ENCODE measurements at places on chromosomes 4 and X.

GRCh38 chr4:47550899-47551548, 65.9 kb downstream of the ATP10D start:
- no peak for DNase-seq

- DNase-seq: no peak
These were observed 107.5 kb downstream of the GABRG1 start for GRCh38 chr4:46016306-46016705.

- no peak for DNase-seq
These were observed 56.9 kb downstream of the USO1 start for GRCh38 chr4:75781305-75781704.

- no peak for DNase-seq
These were observed 2.8 kb downstream of the NKX6-1 start for GRCh38 chr4:84496331-84496705.

DNA sequence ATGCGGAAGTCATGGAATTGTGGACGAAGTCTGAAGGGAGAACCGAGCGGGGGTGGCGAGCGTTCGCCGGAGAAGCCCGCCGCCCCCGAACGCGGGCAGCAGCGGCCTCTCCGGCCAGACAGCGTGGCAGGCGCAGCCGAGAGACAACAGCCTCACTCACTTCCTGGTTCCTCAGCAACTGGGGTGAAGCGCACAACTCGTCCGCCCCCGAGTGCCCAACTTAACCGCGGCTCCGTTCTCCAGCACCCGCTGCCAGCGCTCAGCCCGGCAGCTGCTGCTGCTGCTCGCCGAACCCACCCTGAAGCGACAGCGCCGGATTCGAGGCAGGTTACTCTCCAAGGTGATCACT, 68.0 kb downstream of the NOCT start:
- peak; percentile 42 for DNase-seq

DNA sequence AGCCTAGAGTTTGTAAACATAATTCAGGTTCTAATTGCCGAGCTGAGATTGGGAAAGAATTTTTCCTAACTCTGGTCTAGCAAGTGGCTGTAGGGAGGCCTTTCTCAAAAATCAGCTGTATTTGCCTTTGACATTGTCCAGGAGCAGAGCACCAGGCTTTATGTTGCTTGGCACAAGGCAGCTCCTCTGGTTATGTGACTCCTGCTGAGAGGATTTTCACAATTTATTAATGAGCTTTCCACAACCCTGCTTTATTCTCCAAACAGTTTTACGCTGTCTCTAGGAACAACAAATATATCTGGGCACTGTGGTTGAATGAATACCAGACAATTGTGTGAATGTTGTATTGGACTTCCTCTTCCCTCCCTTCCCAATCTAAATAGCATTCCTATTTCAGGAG, 14.9 kb downstream of the LSM6 start:
- DNase-seq: no peak

GRCh38 chr4:740656-741282, 35.1 kb downstream of the PCGF3 start:
- DNase-seq: no peak

GRCh38 chr4:150578745-150579501, 3.0 kb upstream of the MAB21L2 start:
- DNase-seq: no peak

- DNase-seq: no peak
These were observed 58.6 kb upstream of the ADRA2C start for GRCh38 chr4:3707423-3708102.

- no peak for DNase-seq
These were observed 65.0 kb downstream of the INPP4B start for GRCh38 chr4:142781114-142781513.

- no peak for DNase-seq
These were observed 27.4 kb upstream of the PLAC1 start for GRCh38 chrX:134685668-134686067.

- DNase-seq: no peak
These were observed 273.6 kb downstream of the FRMPD4 start for GRCh38 chrX:12411831-12412230.

DNA sequence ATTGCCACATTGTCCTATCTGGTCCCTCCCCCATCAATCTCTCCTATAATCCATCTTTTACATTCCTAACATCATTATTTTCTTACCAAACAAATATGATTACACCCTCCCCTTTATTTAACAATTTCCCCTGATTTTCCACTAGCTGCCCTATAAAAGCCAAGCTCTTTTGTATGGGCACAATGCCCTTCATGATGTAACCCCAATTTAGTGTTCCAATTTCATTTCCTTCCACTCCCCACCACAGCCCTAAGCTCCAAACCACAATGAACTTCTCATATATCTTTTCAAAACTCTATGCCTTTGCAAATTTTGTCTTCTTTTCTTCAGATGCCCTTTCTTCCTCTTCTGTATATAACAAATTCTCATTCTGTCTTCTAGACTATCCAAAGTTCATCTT, 39.5 kb upstream of the PTPN13 start:
- no peak for DNase-seq

DNA sequence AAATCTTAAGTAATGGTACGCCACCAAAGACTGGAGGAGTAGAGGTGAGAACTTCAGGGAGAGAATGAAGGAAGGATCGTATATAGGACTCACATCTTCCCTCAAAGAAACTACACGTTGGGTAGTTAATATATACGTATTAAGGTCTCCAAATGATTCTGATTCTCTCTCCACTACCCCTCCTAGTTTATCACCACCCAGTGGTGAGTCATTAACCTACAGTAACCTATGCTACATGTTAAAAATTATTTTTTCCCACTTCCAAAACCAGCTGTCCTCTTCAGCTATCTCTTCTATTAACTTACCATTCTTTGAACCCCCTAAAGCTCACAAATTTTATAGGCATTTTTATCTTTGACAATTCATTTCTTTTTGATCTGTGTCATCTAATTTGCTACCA, 69.7 kb downstream of the RPS6KA6 start:
- no peak for DNase-seq

DNA sequence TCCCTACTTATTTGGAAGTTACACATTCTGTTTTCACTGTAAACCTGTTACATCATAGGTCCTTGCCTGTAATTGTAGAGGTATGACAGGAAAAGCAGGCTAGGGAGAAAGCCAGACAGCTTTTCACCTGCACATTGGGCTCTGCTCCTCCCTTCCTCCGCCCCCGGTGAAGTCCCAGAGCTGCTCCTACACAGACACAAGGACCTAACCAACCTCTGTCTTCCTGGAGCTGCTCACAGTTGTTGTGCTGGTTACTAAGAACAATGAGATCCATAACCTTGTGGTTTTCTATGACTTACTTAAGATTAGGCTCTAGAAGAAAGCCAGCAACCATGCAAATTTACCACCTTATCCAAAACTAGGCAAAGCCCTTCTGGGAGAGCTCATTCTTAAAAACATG, 40.0 kb downstream of the MOSPD2 start:
- no peak for DNase-seq

DNA sequence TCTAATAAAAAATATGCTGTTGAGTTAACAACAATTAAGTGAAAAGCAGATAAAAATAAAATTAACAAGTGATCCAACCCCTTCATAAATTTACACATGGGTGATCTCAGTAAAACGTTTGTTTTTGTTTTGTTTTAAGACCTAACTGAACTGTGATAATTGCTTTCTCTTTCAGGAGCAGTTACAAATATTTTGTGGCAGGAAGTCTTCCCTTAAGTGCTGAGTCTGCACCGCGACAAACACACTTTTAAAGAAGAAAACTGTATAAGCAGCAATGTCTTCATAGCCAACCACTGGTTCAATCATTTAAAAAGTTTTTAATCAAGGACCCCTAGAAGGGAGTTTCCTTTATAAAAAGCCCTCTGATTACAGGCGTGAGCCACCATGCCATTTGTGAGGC, 53.7 kb upstream of the NFKB1 start:
- DNase-seq: no peak

- DNase-seq: no peak
These were observed 169.5 kb downstream of the SHROOM4 start for GRCh38 chrX:50644496-50644895.

- no peak for DNase-seq
These were observed 171.2 kb upstream of the IL15 start for GRCh38 chr4:141465171-141465570.

DNA sequence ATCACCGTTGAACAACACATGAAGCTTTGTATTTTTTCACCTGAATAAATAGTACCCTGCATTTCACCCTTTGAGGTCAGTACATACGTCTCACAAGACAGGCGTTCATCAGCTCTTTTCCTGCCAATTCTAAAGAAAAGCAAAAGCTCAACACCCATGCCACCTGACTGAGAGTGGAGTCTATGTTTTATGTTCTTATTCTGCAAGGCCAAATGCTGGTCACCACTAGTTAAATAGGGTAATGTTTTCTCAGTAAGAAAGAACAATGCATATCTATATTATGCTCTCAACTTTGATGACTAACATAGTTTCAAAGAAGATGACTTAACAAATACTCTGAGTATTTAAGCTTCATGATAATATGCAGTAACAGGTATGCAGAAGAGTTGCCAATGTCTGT, 336.3 kb upstream of the BMP3 start:
- no peak for DNase-seq

DNA sequence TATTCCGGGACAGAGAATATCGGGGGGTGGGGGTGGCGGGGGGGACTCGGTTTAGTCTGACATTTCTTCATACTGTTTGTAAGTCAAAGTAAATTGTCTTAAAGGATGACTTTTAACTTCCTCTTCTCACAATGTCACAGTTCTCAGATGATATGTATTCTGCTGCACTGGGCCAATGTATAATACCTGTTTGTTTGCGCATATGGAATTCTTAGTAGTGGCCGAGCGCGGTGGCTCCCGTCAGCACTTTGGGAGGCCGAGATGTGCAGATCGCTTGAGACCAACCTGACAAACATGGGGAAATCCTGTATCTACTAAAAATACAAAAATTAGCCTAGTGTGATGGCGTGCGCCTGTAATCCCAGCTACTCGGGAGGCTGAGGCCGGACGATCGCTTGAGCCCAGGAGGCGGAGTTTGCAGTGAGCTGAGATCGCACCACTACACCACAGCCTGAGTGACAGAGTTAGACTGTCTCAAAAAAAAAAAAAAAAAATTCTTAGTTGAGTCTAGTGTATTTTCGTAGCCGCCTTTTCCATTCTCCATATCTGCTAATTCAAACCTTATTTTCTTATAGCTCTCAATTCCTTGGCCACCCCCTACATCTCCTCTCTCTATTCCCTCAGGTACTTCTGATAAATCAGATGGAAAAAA, 851 bp downstream of the POLR2B start:
- DNase-seq: no peak

DNA sequence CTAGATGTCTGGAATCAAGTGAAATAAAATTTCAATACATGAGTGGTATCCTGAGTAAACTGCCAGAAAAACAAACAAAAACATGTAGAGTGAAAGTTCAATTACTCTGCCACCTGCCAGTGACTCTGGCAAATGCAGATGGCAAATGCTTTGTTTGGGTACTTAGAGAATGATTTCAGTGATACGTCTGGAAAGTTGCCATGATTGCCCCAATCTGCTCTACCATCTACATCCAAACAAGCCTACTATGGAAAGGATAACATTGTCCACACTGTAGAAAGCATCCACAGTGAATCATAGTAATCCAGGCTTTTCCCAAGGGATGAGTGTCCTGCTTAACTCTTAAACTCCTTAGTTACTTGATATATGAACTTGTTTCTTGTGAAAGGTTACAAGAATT, 3.4 kb downstream of the SPATA4 start:
- DNase-seq: no peak

DNA sequence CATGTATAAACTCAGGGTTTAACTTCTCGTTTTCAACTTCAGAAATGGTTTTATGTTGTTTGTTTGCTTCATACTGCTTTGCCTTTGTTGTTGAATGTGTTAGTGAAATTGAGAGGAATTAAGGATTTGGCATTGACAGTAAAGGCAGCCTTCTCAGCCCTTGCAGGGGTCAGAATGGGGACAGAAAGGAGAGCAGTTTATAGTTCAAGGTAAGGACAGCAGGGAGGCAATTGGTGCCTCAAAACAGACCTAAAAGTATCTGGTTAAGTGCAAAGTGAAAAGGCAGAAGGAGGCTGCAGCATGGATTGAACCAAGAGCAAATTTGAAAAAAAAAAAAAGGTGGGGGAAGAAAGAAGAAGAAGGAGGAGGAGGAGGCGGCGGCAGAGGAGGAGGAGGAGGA, 835.0 kb upstream of the ADGRL3 start:
- DNase-seq: no peak

GRCh38 chr4:156956359-156956758, 15.2 kb downstream of the PDGFC start:
- DNase-seq: no peak

DNA sequence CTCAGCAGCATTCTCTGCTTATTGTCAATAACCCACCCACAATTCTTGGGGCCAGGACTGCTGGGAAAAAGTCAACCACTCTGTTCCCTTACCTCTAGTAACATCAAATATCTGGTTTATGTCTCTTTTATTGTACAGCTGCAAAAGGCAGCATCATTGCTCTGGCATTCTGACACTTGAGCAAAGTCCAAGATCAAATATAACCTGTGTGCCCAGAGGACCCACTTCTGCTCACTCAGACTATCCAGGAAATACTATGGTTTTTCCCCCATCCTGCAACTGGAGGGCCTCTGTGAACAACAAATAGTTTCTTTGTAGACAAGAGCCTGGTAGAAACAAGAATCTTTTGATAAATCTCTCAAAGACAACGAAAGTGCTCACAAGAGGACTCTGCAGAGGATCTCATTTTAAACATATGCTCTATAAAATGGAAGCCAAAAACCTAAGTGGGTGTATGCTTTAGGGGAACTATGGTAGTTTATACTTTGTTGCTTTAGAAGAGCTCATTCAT, 154.7 kb downstream of the RAB28 start:
- no peak for DNase-seq

DNA sequence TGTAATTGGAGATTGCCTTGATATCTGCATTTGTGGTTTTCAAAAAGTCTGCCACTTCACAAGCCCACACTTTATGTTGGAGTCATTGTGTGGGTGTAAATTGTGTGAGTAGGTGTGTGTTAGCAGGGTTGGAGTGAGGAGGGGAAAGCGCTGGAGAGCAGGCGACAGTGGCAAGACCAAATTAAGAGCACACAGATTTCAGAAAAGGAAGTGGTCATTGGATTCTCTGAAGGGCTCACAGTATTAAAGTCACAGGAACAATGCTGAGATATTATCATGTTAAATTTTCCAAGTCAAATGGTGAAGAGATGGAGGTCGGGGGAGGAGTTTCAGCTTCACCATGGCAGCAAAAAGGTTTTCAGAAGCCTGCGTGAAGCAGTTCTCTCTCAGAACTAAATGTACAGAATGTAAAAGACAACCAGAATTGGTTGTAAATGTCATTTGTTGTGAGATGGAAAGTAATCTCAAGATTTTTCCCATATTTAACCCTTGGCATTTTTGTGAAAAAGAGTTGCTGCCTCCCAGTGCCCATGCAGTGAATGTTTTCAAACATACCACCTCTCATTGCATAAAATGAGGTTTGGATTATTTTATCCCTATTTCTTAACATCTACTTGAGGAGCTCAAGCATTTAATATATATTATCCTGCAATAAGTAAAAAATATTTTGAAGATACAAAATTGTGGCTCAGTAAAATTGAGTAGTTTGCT, 265.9 kb downstream of the ZNF674 start:
- no peak for DNase-seq

- DNase-seq: no peak
These were observed 151.9 kb downstream of the AFAP1 start for GRCh38 chr4:7787681-7788141.

- no peak for DNase-seq
These were observed 31.7 kb downstream of the GAB3 start for GRCh38 chrX:154719132-154719675.

- DNase-seq: no peak
These were observed 4.9 kb downstream of the UGT8 start for GRCh38 chr4:114603497-114603896.

GRCh38 chr4:56307423-56307822, 79.9 kb downstream of the AASDH start:
- no peak for DNase-seq

- DNase-seq: no peak
These were observed 224.0 kb upstream of the HHIP start for GRCh38 chr4:144421839-144422565.
